ENCODE measurements at places on chromosomes 1 and 21. TPM values are rescaled to one million over a fixed set of nuclear protein-coding genes. Genes with fewer than 3 reads are reported as not detected.

- no peak for DNase-seq
Measured at GRCh38 chr1:240074908-240075307, 16.8 kb upstream of the FMN2 start.

DNA sequence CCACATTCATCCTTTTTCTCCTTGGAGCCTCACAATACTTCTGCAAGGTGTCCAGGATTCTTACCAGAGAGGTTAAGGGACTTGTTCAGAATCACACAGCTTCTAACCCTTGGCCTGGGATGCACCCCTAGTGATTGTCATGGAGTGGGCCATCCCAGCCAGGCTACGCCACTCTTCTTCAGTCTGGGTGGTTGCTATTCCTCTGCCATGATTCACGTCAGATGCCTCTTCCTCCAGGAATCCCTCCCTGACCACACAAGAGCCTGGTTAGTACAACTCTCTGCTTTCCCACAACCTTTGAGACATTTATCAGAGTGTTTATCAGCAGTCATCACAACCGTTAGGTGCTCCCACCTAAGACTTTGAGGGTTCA is 121.8 kb downstream of the EPHB2 start:
- no peak for DNase-seq

GRCh38 chr21:45607909-45608295 is 35.6 kb upstream of the PCBP3 start:
- DNase-seq: no peak

DNA sequence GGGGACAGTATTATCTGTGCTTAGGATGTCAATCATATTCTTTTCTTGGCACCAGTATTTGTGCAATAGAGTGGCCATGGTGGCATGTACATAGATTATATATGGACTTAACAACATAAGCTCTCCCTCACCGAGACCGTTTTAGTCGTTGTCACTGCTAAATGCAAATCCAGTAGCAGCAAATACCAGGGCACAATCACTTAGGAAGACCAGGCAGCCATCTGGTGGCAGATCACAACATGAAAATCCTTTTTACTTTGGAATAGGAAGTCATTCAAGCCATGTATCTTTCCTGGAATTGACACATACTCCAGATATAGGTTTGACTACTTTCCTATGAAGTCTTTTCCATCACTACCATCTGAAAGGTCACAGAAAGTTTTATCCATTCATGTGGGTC is 53.2 kb upstream of the C1orf87 start:
- no peak for DNase-seq

DNA sequence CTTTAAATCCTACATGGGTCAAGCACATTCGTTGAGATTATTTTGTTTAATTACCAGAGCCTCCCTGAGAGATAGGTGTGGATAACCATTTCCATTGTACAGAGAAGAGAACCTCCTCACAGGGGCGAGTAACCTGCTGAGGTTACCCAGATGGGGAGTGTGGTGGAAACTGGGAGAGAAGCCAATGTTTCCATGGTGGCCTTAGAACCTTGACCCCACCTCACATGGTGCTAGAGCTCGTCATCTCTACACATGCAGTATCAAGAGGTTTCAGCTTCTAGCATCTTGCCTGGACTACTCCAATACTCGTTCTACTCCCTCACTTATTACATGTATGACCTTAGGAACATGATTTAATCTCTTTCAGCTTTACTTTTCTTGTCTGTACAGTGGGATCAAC is 4.8 kb downstream of the REG4 start:
- no peak for DNase-seq

DNA sequence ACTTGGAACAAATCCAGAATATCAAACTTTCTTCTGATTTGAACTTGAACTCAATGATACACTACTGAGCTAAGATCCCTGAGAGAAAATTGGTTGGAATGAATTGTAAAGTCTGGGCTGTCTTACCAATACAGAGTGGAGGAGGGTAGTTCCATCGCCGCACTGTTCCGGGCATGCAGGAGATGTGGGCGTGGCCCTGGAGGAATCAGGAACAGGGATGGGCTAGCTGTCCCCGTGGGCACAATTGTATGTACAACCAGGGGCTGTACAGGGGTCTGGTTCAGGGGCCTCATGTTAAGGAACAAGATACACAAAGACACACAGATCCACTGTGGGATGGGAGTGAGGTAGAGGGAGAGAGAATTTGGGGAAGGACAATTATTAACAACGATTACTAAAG is 144.3 kb downstream of the ZSCAN20 start:
- DNase-seq: no peak

DNA sequence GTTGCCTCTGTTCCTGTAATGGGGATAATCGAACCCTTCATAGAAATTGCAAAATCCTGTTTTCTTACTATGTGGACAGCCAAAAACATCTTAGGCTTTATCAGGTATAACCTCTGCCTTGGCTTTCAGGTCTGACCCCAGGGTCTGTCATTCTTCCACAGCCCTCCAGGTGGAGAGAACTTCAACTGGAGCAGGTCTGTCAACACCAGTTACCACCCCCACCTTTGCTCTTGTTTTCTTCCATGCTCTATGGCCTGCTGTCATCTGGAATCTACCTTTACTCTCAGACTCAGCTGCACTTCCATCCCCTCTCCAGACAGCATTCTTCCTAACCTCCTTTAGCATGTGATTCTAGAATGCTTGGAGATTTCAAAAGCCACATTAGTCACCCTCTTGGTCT is 10.4 kb upstream of the GJA9 start:
- no peak for DNase-seq

GRCh38 chr1:71364236-71364635 is 283.4 kb upstream of the ZRANB2 start:
- no peak for DNase-seq

DNA sequence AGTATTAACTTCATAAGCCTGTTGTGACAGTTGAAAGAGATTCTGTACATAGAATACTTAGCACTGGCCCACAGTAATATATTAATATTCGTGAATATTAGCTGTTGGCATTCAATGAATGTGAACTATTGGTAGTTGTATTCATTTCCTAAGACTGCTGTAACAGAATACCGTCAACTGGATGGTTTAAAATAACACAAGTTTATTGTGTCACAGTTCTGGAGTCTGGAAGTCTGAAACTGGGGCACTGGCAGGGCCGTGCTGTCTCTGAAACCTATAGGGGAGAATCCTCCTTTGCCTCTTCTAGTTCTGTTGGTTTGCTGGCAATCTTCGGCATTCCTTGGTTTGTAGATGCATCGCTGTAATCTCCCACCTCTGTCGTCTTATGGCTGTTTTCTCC is 47.5 kb downstream of the OLFML3 start:
- DNase-seq: no peak

DNA sequence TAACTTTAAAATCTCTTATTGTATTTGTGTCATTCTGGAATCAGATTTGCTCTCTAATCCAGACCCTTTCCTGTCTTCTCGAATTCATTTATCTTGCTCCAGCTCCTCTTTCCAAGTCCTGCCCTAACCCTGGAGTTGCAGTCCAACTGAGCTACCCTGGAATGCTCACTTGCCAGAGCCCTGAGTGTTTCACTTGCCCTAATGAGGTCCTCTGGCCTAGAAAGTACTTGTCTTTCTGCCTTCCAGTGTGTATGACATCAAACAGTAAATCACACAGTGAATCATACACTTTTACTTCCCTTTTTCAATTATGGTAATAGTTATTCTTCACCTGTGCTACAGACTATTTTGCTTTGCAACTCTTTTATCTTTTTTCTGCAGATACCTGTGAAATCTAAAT is 96.9 kb downstream of the NEK7 start:
- no peak for DNase-seq

- DNase-seq: no peak
Measured at GRCh38 chr1:17276568-17276967, 27.7 kb downstream of the PADI3 start.

GRCh38 chr21:43976661-43977060 is 35.4 kb upstream of the TRAPPC10 start:
- no peak for DNase-seq

GRCh38 chr1:34655875-34656240 is 99.0 kb upstream of the GJB5 start:
- no peak for DNase-seq

GRCh38 chr1:6683434-6683833 is 18.2 kb downstream of the DNAJC11 start:
- no peak for DNase-seq

- no peak for DNase-seq
Measured at GRCh38 chr1:248814351-248814750, 11.4 kb downstream of the SH3BP5L start.

GRCh38 chr1:149995927-149996326 is 14.6 kb downstream of the OTUD7B start:
- DNase-seq: no peak

DNA sequence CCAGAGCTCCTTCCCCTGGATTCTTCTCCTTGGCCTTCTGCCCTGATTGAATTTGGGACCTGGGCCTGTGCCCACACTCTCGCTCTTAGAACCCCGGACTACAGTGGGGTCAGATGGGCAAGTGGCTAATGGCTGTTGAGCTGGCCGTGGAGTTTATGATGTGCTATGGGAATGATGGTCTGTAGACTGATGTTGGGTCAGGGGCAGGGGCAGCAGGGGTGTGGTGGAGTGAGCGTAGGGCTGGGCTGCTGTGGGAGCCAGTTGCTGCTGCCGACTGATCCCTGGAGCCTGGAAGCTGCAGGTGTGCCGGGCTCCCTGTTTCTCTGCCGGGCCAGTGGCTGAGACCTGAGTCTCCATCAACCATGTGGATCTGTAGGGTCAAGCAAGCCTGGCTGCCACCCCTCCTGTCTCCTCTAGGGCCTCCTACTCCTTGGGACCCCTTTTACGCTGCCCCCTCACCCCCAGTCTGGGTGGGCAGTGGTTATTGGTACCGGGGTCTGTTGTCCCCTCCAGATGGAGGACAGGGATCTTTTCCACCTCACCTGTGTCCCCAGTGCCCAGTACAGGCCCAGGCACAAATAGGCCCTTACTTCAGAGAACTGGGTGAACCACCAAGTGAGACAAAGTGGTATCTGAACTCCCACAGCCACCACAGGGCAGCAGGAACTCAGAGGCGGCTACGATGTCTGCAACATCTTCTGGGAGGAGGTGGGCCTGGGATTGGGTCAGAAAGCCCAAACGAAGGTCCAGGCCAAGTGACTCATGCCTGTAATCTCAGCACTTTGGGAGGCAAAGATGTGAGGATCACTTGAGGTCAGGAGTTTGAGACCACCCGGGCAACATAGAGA is 5.1 kb downstream of the PODN start:
- no peak for DNase-seq

DNA sequence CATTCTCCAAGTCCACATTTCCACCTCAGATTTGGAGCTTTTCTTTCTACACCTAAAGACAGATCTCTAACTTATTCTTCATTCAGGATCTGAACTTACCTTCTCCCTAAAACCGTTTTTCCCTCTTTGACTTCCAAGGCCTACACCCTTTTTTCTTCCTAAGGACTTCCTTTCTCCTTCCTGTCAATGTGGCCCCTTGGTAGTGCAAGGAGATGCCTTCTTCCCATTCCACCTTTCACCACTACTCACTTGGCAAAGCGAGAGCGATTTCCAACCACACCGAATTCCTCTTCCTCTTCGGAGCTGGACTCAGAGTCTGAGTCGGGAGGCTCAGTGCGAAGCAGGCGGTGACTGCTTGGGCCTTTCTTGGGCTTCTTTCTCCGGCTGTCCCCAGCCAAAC is 1.3 kb downstream of the EFCAB14 start:
- no peak for DNase-seq

DNA sequence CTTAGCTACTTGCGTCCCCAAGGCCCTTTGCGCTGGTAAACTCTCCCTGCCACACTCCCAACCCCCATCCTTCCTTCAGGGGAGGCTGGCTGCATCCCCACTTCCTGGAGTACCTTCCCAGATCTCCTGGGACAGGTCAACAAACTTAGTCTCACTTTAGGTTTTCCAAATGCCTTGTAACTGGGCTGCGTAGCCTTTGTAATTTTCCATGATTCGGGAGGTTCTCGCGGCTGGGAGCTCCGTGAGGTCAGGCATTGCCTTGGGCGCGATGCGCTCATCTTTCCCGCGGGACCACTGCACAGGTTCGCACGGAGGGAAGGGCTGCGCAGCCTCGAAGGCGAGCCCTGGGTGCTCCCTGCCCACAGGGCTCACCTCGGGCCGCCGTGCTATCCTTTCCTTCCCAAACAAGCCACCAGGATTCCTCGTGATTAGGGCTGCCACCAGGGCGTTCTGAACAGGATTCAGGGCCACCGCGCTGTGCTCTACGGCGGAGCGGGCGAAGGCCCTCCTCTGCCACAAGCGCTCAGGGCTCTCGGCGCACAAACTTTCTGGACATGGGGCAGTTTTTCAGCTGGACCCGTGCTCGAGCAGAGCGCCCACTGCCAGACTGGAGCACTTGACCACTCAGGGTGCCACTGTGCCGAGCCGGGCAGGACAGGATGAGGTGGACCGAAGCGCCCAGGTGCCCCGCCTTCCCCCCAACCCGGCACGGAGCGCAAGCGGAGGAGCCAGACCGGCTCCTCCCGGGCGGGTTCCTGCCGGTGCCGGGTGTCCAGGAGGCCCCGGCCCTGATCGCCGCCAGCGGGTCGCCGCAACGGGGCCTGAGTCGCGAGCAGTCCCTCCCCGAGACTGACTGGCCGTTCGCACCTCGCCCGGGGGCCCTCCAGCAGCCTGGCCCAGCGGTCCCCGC is 1.1 kb downstream of the TMPRSS2 start:
- DNase-seq: no peak

- no peak for DNase-seq
Measured at GRCh38 chr1:165052936-165053335, 303.6 kb downstream of the LMX1A start.

DNA sequence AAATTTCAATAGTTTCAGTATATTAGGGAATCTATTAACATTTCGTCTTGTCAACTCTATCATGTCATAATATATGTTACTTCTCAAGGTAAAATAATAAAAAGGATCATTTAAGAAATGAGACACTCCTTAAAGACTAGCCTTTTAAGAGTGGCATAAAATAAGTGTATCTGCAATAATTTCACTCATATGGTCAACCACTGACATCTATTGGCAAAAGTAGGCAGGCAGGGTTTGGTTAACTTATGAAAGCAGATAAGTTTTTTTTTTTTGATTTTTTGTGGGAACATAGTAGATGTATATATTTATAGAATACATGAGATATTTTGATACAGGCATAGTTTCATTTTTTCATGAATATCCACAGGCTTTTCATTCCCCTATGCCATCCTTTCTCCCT is 5.5 kb upstream of the RGS21 start:
- no peak for DNase-seq

ZNF695 gene
- 0.23 TPM for total RNA-seq

GBP4 gene
- total RNA-seq: 7.4 TPM

CDK18 gene
- 5.5 TPM for total RNA-seq

OR6Y1 gene
- total RNA-seq: not detected

SLAMF7 gene
- 1.8 TPM for total RNA-seq

VTCN1 gene
- not detected for total RNA-seq

LENEP gene
- total RNA-seq: not detected

SH3D21 gene
- total RNA-seq: 9.7 TPM

OR2T29 gene
- total RNA-seq: not detected

Data from esophagus squamous epithelium (tissue), 5 donors.